ENCODE measurements at places on chromosomes 1 and 21.
A peak's percentile ranks its signal among the peaks of the same experiment; 100 is the strongest.

- DNase-seq: no peak
Observed at GRCh38 chr1:238485057-238485911, 594.6 kb upstream of the ZP4 start.

DNA sequence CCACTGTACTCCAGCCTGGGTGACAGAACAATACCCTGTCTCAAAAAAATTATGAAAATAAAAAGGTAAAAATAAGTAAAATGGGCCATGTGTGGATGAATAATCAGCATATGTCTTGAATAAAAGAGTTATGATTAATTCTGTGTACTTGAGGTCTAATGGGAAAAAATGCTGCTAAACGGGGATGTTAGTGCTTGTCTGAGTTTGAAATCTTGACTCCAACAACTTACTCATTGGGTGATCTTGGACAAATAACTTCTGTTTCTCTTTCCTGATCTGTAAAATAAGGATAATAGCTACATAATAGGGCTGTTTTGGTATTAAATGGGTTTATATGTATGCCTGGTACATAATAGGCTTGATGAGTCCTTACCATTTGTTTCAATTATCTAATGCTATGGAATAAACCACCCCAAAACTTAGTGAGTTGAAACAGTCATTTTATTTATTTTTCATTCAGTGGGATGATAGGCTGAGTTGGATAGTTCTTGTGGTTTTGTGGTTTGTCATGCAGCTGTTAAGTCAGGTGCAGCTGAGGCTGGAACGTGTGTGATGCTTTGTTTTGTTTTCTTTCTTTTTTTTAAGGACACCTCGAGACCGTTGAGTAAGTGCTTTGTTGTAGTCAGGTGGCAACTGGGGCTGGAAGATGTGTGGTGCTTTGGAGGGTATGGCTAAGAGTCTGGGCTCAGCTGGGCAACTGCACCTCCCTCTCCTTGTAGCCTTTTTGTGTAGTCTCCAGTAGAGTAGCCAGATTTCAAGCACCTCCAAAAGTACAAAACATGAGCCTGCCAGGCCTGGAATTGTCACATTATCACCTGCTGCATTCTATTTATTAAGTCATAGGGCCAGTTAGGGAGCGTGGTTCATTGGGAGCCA lies 4.9 kb downstream of the MDM4 start:
- peak; percentile 100 for DNase-seq

- no peak for DNase-seq
Observed at GRCh38 chr1:220430059-220430458, 97.9 kb upstream of the MARK1 start.

DNA sequence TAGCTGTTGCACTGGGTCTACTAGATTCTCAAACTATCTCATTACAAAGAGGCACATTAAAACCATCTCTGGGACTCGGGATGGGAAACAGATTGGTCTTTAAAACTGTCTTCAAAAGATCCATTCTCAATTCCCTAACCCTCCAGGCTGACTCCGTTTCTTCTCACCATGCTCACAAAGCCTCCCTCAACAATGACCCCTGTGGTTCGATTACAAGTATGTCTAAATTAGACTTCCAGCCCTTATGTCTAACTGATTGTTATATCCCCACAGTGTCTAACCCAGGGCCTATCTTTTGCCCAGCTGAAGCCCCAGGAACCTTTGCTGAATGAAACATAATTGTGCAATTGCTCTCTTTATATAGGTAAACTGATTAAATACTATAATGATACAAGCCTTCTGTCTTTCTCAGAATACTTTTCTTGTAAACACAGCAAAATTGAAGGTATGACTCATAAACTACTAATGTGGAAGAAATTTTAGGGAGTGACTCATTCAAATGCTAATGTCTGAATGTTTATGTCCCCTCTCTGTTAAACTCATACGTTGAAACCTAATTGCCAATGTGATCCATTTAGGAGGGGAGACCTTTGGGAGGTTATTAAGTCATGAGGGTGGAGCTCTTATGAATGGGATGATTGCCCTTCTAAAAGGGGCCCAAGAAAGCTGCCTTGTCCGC lies 65.6 kb upstream of the DAB1 start:
- no peak for DNase-seq

- DNase-seq: no peak
Observed at GRCh38 chr1:6125366-6125765, 54.8 kb downstream of the CHD5 start.

DNA sequence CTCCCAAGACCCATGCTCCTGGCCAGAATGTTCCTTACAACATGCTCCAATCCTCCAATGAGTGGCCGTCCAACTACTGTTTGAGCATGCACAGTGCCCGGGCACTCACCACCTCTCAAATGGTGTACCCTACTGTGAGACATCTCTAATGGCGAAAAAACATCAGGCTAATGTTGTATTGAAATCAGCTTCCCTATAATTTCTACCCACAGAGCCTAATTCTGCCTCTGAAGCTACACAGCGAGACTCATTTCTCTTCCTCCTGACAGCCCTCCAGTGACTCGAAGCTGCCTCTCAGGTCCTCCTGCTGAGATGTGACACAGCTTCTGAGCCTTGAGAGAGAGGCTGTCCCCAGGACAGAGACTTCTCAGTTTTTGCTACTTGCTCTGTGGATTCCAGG lies 130.7 kb downstream of the FAM78B start:
- DNase-seq: no peak

DNA sequence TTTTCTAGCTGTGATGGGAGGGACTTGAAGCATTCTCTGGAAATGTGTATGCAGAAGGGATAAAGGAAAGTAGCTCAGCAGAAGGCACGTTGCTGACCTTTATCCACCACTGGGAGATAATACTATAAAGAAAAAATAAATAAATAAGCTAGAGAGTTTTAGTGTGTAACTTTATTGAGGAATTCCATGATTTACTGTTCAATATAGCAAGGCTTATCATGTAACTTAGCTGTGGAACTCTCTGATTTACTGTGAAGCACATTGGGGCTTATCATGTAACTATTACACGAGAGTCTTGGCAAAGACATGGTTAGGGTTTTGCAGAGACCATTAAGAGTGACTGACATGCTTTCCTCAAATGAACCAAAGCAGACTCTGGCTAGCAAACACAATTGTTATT lies 316.1 kb upstream of the SNX7 start:
- DNase-seq: no peak

DNA sequence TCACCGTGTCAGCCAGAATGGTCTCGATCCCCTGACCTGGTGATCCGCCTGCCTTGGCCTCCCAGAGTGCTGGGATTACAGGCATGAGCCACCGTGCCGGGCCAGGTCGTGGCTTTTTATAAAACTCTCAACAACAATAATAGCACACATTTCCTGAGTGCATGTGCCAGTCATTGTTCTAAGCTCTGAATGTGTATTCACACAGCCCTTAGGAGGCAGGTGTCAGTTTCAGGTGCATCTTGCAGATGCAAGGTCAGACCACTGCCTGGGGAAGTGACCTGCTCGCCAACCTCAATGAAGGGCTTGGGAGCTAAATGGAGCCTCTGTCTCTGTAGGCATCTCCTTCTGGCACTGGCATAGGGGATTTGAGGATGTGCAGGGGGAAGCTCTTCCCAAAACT lies 1.6 kb upstream of the LEFTY2 start:
- no peak for DNase-seq

- no peak for DNase-seq
Observed at GRCh38 chr21:22450507-22450906, 1452.3 kb downstream of the NCAM2 start.

- no peak for DNase-seq
Observed at GRCh38 chr1:100671601-100672000, 47.9 kb upstream of the VCAM1 start.

DNA sequence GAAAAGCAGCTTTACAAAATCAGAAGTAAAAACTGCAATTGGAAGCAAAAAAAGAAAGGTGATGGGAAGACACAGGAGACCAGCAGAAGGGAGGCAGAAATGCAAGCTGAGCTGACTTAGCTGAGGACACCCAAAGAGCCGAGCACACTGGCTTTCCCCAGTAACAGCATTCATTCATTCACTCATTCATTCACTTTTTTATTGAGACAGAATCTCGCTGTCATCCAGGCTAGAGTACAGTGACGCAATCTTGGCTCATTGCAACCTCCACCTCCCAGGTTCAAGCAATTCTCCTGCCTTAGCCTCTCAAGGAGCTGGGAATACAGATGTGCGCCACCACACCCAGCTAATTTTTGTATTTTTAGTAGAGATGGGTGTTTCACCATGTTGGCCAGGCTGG lies 8.2 kb downstream of the ANGPTL7 start:
- DNase-seq: no peak

DNA sequence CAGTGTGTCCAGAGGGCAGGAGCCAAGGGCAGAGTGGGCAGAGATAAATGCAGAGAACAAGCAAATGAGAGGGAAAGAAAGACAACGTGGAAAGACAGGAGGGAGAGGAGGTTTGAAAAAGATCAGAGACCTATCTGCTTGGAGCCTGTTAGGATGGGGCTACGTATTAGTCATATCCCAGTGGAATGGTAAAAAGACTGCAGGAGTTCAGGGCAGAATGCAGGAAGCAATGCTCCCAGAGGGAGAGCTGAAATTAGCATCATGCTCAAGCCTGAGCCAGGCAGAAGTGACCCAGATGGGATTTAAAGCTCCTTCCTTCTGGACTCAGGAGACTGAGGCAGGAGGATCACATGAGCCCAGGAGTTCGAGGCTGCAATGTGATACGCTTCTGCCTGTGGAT lies 261.3 kb upstream of the CHRM3 start:
- no peak for DNase-seq

GRCh38 chr1:36137226-36137625 lies 12.1 kb downstream of the TRAPPC3 start:
- no peak for DNase-seq

DNA sequence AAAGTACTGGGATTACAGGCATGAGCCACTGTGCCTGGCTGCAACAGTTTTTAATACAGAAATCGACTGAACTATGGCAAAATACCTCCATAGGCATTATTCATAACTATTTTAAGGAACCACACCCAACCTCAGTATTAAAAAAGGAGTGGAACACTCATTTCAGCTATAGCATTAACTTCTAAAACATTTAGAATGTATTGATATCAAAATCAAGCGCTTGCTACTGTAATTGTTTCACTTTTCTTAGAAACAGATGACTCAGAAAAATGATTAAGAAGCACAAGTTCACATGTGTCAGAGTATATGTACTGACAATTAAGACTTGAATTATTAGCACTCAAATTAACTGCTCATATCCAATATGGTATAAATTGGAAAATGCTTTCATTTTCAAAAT lies 15.1 kb downstream of the AIDA start:
- DNase-seq: no peak

GRCh38 chr21:45172420-45172819 lies 98.0 kb downstream of the ADARB1 start:
- DNase-seq: no peak

DNA sequence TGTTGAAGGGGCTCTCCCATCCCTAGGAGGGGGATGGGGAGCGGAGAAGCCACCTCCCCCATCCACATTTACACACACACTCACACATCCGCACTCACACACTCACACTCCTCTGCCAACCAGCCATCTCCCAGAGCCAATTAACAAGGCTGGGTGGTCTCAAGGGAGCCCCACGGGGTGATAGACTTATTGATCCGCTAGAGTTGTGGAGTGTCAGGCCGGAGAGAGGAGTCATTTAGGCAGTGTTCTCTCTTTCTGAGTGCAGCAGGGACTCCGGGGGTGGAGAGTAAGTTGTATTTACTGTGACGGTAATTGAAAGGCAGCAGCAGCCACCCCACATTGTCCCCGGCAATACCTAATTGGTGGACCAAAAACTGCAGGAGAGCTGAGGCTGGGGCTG lies 61.6 kb downstream of the KLHDC7A start:
- no peak for DNase-seq

DNA sequence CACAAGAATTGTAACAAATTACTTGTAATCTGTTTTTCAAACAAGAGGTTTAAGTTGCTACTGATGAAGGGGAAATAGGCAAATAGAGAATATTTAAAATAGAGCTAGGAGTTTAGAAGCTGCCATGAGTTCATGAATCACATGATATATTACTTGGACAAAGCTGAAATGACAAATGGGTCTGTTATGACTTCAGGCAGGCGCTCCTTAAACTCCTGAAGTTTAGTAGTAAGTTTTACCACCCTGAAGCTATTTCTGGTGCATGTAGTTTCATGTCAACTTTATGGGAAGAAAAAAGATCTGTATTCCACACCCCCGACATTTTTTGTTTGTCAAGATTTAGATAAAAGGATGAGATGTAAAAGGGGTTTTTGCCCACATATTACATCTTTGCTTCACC lies 58.5 kb downstream of the PLA2G4A start:
- DNase-seq: no peak

GRCh38 chr1:244113532-244114320 lies 62.6 kb downstream of the ZBTB18 start:
- no peak for DNase-seq

DNA sequence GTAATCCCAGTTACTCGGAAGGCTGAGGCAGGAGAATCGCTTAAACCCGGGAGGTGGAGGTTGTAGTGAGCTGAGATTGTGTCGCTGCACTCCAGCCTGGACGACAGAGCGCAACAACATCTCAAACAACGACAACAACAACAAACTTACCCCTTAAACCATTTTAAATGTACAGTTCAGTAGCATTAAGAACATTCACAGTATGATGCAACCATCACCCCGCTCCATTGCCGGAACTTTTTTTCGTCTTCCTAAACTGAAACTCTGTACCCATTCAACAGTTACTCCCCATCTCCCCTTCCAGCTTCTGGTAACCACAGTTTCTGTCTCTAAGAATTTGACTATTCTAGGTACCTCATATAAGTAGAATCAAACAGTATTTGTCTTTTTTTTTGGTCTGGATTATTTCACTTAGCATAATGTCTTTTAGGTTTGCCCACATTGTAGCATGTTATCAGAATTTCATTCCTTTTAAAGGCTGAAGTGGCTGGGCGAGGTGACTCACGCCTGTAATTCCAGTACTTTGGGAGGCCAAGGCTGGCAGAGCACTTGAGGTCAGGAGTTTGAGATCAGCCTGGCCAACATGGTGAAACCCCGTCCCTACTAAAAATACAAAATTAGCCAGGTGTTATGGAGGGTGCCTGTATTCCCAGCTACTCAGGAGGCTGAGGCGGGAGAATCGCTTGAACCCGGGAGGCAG lies 19.6 kb downstream of the CA6 start:
- no peak for DNase-seq

- no peak for DNase-seq
Observed at GRCh38 chr1:168032029-168032428, 95.2 kb upstream of the MPC2 start.

DNA sequence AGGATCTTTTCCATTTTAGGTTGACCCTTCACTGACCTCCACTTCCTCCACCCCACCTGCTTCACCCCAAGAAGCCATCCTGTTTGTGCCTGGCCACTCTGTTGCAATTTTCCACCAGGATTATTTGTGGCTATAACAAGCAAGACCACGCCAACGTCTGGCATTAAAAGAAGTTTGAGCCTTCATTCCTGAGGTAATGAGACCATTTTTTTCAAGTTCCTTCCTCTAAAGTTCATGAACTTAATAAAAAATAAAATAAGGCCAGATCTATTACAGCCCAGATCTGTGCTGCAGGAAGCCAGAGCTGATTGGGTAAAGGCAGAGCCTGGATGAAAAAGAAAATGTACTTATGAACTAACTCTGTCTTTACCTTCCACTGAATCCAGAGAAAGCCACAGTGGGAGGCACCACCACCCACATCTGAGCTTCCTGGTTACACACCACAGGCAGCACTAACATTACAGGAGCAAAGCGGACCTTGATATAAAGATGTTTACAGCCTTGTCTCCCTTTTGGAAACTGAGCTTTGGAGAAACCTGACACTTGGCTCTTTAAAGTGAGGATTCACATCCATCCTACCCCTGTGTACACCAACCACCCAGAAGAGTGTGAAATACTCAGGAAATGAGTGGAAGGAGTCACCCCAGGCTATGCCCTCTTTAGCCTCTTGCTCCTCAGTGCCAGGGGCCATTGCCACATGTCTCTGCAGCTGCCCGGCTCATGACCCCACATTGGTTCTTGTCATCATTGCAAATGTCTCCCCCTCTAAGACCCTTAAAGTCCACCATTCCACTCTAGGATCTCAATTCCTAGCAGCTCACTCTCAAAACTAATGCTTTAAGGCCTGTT lies 293.6 kb downstream of the PLPP3 start:
- DNase-seq: no peak

Measured in NCI-H187 treated with DMSO at 0.1 percent for 48 hours (cell line).